ENCODE measurements at places on chromosomes 3 and 15. TPM values are rescaled to one million over a fixed set of nuclear protein-coding genes. Genes with fewer than 3 reads are reported as not detected.

LTF gene
- not detected for total RNA-seq

MYH15 gene
- 0.21 TPM for total RNA-seq

SLC28A1 gene
- not detected for total RNA-seq

DCUN1D1 gene
- total RNA-seq = 17.5 TPM

REC114 gene
- total RNA-seq = not detected

MAPK6 gene
- 81.3 TPM for total RNA-seq

TMEM108 gene
- not detected for total RNA-seq
